NCI-H524 (cell line): ENCODE measurements at places on chromosomes 2 and 18.

GRCh38 chr2:67579216-67579615 lies 182.1 kb downstream of the ETAA1 start:
- DNase-seq: no peak

DNA sequence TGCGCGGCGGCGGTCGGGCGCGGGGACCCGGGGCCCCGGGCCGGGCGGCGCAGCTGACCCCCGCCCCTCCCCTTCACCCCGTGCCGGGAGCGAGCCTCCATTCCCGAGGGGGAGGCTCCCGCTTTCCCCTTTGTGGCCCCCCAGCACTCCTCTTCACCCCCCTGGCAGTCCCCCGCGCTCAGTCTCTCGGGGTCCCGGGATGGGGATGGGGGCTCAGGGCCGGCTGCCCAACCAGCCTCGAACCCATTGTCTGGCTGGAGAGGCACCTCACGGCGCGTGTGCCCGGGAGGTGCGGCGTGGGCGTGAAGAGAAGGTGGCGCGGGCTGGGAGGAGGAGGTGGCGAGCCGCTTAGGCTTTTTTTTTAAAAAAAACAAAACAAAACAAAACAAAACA lies 748 bp downstream of the FMNL2 start:
- no peak for DNase-seq

GRCh38 chr2:224778474-224778877 lies 62.3 kb upstream of the CCDC195 start:
- peak; percentile 56 for DNase-seq

DNA sequence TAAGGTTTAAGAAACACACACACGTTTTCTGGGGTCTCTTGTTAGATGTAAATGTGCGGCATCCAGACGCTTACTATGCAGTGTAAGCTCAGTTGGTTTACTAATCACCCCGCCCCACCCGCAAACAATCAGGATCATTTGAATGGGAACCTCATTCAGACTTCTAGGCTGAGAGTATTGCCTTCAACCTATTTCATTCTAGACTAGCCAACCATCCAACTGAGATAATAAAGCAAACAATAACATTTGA lies 1.3 kb upstream of the FIGN start:
- DNase-seq: no peak

- no peak for DNase-seq
Observed at GRCh38 chr18:26908906-26909305, 43.4 kb upstream of the AQP4 start.

DNA sequence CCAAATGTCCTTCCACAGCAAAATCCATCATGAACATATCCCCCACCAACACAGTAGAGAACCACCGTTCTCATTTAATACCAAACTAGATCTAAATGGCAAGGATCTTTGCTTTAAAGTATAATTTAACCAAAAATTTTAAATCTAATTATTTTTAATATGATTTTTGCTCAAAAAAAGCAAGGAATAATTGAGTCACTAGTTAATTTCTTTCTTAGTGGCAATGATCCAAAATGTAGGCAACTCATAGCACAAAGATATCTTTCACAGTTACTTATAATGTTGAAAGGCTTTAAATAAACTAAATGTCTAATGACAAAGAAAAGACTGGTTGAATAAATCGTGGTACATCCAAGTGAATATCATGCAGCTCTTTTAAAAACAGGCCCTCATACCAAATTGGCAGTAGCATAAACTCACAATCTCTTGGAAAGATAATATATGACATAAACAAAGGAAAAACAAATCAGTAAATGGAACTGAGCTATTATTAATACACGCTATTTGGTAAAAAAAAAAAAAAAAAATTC lies 20.3 kb downstream of the PTPN2 start:
- DNase-seq: no peak

- DNase-seq: no peak
Observed at GRCh38 chr2:241541564-241542277, 16.8 kb upstream of the BOK start.

- no peak for DNase-seq
Observed at GRCh38 chr2:154203902-154204301, 332.2 kb downstream of the GALNT13 start.

DNA sequence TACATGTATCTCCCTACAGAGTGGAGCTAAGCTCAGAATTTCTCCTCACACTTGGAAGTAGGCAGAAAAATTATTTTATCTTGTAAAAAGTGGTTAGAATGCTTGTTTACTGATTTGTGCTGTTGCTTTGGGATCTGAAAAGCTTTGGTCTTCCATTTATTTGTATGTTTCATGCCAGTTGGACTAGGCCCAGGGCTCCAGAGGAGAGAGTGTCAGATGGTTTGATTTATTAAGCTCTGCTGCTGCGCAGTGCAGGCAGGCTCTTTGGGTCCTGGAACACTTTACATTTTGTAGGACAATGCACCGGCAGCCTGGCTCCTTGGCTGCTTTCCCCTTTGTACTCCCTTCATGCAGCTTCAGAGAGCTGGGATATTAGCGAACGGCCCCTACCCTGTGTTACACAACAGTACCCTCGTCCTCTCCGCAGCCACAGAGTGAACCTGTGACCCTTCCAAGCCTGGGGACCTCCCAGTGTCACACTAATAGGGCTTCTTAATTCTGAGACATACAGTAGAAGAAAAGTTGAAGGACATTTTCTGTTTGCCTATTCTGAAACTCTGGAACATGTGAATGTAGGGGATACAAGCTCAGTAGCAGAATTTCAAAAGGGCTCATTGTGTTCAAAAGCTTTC lies 56.7 kb upstream of the EML6 start:
- DNase-seq: no peak

- no peak for DNase-seq
Observed at GRCh38 chr2:224309176-224309575, 92.7 kb downstream of the FAM124B start.

DNA sequence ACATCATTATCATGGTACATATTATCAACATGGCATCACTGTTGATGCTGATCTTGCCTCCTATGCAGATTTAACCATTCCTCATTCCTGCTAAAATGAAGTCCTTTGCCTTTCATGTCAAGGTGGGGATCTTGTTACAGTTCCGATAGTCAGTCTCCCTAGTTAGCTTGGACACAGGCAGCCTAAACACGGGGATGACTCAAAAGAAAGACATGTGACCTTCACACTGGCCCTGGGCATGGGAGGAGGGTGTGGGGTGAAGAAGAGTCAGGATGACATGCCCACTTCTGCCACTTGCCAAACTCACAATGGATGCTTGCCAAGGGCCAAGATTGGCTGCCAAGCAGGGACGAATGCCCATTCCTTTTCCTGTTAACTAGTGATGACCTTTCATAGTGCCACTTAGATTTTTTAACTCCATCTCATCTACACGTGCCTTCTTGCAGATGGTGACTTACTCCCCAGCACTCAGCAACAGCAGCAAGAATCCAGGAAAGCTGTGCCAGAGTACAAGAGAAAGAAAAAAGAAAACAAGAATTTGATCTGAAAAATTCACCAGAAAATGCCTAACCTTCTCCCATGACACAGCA lies 13.9 kb upstream of the SLC1A4 start:
- no peak for DNase-seq

GRCh38 chr2:224969095-224969494 lies 73.2 kb downstream of the DOCK10 start:
- DNase-seq: no peak

DNA sequence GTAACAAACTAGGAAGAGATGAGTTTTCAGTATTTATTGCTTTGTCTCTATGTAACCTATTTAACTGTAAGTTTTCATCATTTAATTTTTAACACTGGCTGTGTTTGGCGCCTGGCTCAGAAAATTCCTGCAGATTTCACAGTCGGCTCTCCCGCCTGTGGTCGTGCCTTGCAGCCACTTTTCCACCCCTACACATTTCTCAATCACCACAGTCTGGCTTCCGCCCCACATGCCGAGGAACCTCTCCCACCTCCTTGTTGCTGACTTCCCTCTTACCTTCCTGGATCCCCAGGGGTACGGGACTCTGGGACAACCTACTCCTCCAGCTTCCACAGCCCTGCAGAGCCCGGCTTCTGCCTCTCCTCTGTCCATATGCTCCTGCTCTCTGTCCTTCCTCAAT lies 41.6 kb upstream of the MGAT4A start:
- no peak for DNase-seq

DNA sequence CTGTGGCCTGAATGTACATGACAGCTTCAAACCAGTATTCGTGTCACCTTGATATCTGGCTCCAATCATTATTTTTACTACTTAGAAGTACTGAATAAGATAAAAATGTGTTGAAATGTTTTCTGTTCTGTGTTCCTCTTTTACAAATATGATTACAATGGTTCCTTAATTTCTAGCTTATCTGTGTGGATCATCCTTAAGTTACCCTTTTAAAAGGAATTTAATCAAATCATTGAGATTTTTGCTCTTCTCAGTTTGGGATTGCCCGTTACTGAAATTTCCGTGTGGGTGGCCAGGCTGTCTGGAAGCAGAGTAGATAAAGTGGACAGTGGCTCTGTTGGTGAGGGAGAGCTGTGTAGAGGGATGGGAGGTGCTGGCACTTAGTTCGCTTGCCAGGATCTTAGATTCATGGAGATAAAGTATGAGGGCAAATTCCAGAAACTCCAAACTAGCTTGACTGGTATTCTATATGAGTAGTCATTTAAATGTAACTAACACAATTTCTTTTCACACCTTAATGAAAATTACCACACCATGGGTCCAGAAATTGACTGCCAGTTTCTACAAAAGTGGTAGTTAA lies 27.4 kb upstream of the SAG start:
- no peak for DNase-seq

DNA sequence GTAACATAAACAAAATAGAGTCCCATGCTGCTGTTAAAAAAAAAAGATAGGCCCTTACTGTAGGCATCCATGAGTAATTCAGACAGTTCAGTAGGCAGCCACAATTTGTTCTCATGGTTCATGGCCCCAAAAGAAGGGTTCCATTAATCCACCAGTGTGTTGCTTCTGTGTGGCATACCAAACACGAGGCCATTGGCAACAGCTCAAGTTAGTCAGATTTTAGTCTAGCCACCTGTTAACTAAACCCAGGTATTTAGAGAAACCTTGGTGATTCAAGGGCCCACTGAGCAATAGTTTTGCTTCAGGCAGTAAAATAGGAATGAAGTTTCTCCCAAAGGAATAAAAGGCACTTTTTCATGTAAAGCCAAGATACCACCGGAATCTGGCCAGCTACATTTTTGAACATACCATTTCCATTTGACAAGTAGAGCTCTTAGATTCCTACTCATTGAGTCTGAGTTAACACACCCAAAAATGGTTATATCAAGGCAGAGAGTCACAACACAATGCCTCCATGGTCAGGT lies 80.1 kb upstream of the SRD5A2 start:
- DNase-seq: no peak

- peak; percentile 5 for DNase-seq
Observed at GRCh38 chr18:4412286-4412685, 42.8 kb downstream of the DLGAP1 start.

GRCh38 chr2:47309952-47310800 lies 92.8 kb upstream of the MSH2 start:
- DNase-seq: no peak

DNA sequence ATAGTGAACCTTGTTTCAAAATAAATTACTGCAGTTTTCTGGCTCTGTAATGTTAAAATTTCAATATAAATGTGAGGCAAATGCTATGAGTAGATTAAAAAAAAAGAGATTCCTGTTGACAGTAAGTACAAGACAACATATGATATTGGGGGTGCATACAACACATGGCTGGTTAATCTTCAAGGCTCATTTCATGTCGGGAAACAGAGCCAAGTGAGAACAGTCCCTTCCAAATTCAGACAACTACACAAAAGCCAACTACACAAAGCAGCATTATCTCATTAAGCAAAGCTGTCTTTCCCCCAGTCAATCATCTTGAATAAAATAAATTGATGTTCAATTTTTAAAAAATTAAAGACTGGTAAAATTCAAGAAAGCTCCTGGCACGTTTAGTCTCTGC lies 549.2 kb downstream of the CCDC85A start:
- no peak for DNase-seq

- no peak for DNase-seq
Observed at GRCh38 chr18:13313006-13313686, 94.6 kb downstream of the LDLRAD4 start.

GRCh38 chr2:215363461-215364156 lies 51.8 kb downstream of the ATIC start:
- no peak for DNase-seq

- no peak for DNase-seq
Observed at GRCh38 chr2:225842939-225843338, 443.4 kb downstream of the NYAP2 start.

DNA sequence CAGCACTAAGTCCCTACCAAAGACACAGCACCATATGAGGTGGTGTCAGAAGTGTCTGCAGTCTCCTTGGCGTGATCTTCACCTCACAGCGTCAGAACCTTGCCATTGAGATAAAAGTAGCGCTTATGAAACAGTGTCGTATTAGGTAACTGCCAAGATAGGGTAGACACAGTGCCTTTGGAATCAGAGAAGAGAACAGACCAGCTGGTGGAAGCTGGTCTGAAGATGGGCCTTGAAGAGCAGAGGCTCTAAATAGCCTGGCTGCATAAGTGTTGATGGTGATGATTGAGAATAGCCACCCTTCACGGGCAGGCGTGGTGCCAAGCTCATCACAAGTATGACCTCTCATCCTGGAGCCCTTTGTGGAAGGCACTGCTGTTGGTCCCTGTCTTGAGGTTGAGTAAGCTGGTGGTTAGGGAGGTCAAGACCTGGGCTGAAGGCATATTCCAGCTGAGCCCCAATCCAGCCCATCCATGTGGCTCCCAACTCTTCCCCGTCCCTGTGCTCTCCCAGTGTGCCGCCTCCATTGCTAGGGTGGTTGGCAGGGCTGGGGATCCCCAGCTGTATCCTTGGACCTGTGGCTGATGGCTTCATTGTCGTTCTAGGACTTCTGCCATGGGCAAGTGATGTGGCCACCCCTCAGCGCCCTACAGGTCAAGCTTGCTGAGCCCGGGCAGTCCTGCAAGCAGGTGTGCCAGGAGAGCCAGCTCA lies 187.4 kb downstream of the MGAT5 start:
- DNase-seq: no peak
